ENCODE measurements at places on chromosomes 12 and 14.

- no peak for DNase-seq
Observed at GRCh38 chr14:87869619-87870583, 123.1 kb downstream of the GALC start.

DNA sequence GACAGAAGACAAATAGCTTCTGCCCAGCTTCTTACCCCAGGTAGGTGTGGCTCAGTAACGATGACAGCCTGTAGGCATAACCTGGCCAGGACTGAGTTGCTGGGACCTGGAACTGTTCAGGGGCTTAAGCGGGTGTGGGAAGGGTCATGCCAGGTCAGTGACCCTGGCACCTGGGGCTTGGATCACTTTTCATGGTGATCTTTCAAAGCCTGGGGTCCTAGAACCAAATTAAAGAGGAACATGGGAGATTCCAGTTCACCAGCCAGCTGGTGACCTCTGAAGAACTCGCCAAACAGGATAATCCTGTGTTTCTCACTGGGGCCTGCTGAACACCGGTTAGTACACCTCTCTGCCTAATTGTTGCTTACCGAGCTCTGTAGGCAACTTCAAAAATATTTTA, 102.6 kb upstream of the LMNTD1 start:
- DNase-seq: no peak

GRCh38 chr14:104656014-104656714, 33.3 kb upstream of the INF2 start:
- DNase-seq: no peak

DNA sequence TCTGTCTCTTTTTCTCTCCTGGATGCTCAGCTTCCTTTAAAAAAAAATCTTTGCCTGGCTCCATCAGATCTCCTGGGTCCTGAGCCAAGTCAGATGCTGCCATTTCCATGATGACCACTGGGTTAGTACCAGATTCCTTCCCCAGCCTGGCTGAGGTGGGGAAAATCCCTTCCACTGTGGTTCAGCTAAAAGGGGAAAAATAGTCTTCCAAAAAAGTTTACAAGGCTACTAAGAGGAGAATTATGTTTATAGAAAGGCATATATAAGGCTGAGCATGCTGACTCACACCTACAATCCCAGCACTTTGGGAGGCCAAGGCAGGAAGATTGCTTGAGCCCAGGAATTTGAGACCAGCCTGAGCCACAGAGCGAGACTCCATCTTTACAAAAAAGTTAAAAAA, 28.4 kb upstream of the GAS2L3 start:
- no peak for DNase-seq

DNA sequence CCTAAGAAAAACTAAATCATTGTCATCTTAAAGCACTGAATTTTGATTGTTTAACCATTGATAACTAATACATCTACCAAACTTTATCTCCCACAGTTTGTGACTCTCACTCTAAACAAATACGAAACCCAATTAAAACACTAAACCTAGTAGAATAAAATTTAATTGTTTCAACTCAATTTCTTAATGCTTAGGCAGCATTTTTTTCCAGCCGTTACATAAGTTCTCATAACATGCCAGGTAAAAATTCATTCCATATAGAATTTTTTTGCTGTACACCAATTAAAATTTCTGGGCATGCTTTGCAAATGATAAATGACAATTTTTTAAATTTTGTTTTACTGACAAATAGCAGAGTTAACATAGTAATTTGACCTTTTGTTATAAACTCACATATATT, 658.2 kb upstream of the FLRT2 start:
- DNase-seq: no peak

DNA sequence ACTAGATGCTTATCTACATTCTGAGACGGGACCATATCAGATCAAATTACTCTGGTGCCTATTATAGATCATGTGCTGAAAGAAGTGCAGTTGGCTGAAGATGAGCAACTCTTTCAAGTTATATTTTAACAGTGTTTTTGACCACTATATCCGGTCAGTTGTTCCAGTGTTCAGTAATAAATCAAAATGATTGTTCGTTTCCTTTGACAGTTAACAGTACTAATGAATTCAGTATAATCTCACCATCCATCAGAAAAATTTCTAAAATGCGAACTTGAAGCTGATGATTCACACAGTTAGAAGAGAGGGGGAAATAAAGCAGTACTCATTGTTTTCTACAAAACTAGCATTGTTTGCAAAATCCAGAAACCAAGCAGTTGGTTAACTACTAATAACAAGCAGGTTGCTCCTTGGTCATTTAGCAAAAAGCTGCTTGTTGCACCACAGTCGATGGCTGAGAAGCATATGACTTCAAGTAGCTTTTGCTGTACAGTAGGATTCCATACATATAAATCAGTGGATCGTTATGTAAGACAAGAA, 2.3 kb downstream of the RPS6KA5 start:
- no peak for DNase-seq

GRCh38 chr12:22415342-22416309, 81.1 kb upstream of the ST8SIA1 start:
- DNase-seq: no peak

DNA sequence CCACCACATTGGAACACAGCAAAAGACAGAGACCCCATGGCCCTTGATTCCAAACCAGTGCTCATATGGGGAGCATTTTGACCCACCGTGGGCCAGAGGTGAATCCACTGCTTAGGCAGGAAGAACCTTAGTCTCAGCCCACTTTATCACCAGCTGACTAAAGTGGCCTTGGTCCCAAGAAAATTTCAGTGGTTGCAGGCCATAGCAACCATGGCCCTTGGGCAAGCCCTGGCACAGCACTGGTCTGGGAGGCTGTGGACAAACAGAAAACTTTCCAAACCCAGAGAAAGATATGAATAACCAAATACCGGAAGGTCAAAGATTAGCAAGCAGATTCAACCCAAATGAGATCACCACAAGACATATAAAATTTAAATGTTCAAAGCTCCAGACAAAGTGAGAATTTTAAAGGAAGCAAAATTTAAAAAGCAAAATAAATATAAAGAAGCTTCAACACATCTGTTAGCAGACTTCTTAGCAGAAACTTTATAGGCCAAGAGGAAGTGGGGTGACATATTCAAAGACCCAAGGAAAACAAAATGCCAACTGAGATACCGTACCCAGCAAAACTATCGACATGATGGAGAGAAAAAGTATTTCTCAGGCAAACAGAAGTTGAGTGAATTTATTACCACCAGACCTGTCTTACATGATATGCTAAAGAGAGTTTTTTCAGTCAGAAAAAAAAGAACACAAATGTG, 7.8 kb downstream of the KLRK1 start:
- no peak for DNase-seq

DNA sequence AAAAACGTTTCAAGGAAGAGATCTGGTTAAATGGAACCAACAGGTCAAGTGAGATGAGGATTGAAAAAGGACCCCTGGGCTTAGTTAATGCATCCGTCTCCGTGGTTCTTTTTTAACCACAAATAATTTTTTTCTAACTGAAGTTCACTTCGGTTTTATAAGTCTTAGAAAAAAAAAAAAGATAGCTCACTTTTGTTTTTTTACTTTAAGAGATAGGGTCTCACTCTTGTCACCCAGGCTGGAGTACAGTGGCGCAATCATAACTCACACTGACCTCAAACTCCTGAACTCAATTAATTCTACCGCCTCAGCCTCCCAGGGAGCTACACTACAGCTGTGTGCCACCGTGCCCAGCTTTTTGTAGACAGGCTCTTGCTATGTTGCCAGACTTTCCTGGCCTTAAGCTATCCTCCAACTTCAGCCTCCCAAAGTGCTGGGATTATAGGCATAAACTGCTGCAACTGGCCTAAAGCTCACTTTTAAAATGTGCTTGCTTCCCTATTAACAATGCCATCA, 11.8 kb downstream of the HNRNPC start:
- no peak for DNase-seq

DNA sequence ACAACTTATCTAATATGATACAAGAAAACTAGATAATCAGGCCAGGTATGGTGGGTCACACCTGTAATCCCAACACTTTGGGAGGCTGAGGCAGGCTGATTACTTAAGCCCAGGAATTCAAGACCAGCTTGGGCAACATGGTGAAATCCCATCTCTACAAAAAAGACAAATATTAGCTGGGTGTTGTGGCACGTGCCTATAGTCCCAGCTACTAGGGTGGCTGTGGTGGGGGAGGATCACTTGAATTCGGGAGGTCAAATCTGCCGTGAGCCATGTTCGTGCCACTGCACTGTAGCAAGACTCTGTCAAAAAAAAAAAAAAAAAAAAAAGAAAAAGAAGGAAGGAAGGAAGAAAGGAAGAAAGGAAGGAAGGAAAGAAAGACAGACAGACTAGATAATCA, 27.0 kb downstream of the ZCRB1 start:
- no peak for DNase-seq

DNA sequence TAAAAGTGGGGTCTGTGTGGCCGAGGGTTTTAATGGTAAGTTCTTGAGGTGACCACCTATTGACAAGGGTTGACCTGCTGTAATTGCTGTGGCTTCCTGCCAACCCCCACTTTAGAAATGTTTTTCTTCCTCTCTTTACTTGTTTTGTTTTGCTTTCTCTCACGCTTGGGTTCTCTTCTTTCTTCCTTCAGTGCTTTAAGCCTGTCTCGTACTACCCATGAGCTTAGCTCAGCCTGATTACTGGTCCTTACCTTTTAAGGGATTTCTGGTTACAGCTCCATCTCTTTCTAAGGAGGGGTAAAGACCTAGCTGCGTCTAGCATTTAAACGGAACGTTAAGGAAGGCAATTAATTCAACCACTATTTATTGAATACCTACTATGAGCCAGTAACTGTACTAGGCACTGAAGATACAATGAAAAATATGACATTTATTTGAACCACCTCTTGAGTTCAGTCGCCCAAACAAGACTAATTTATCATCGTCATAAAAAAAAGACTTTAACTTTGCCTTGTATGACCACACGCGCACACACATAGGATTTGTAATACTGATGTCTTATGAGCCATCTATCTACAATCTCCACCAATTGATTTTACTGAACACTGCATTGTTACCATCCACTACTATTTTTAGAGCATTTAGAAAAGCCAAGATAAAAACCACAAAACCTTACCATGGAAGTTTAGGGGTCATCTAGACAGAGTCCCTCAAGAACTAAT, 888 bp upstream of the PPP1R12A start:
- DNase-seq: peak; percentile 54

GRCh38 chr14:73452341-73453186, 5.8 kb downstream of the NUMB start:
- peak; percentile 76 for DNase-seq
